ENCODE measurements at places on chromosomes 1 and 21.

DNA sequence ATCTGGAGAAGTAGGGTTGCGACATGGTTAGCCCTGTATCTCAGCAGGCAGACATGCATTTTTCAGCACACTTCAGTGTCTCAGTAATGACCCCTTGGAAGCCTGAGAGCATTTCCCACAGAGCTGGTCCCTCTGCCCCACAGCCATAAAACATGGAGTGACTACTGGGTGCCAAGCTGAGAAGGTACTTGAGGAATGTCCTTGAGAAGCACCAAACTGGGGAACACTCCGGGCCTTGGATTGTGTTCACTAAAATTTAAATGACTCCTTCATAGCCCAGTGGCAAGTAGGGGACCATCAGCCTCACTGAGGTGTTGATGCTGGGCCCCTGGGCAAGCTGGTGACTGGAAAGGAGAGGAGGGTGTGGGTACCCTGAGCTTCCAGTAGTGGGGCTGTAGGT is 54.7 kb downstream of the KCNJ6 start:
- DNase-seq: no peak

GRCh38 chr1:10939654-10940450 is 72.6 kb upstream of the TARDBP start:
- DNase-seq: no peak

- no peak for DNase-seq
These were observed 11.2 kb downstream of the AGO1 start for GRCh38 chr1:35894183-35894582.

GRCh38 chr1:244653439-244654107 is 647 bp downstream of the DESI2 start:
- peak; percentile 34 for DNase-seq

- DNase-seq: no peak
These were observed 14.6 kb upstream of the C1orf159 start for GRCh38 chr1:1130206-1131120.

- no peak for DNase-seq
These were observed 98.0 kb upstream of the CDC42BPA start for GRCh38 chr1:227416156-227416830.

- no peak for DNase-seq
These were observed 67.3 kb downstream of the RHOU start for GRCh38 chr1:228802386-228803220.

GRCh38 chr1:7434566-7434965 is 336.5 kb upstream of the VAMP3 start:
- no peak for DNase-seq

- DNase-seq: no peak
These were observed 61.1 kb downstream of the GFI1 start for GRCh38 chr1:92425617-92426016.

DNA sequence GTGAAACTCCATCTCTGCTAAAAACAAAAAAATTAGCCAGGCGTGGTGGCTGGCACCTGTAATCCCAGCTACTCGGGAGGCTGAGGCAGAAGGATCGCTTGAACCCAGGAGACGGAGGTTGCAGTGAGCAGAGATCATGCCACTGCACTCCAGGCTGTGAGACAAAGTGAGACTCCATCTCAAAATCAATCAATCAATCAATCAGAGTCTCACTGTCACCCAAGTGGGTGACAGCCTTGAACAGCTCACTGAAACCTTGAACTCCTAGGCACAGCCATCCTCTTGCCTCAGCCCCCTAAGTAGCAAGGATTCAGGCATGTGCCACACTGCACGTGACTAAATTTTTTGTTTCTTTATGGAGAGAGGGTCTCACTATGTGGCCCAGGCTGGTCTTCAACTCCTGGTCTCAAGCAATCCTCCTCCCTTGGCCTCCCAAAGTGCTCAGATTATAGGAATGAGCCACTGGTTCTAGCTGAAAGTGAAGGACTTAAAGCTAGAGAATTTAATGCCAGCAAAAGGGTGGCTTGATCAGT is 44.4 kb downstream of the GNB1 start:
- no peak for DNase-seq

DNA sequence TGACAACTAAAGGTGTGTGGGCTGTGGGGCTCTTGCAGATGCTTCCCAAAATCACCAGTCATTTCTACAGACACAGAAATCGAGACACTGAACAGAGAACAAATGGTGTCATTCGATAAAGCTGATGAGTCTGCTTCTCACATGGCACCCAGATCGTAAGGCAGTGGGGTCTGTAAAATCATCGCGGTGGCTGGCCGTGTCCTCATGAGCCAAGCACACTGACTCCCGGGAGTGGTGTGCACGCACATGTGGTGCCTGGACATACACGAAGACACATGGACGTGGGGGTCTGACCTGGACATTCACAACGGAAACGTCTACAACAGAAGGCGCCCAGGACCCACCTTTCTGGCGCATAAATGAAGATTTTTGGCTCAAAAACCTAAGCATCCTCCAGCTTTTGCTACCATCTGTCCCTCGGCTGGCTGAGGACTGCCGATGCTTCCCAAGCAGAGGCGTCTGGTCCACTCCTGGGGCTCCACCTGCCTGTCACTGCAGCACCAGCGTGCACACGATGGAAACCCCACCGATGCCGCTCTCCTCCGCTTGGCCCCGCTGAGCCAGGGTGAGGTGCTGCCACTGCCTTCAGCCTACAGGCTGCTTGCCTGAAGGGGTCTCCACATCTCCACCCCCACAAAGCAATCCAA is 6.8 kb downstream of the SMIM1 start:
- no peak for DNase-seq

DNA sequence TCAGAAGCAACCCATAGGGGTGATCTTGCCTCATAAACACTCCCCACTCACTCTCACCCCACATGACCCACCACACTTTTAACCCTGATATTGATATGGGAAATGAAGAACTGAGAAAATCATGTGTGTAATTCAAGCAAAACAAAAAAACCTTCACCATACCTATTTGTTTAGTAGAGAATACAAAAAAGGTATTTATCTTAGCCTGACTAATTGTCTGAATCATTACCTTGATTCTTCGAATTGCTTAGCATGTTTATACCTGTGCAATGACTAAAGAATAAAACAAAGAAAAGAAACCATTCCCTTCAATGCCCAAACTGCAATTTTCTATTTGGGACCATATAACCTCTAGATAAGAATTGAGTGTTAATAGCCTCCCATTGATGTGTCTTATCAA is 1.8 kb downstream of the CLDN17 start:
- DNase-seq: no peak

GRCh38 chr1:76291737-76292136 is 217.2 kb downstream of the ST6GALNAC3 start:
- DNase-seq: no peak

DNA sequence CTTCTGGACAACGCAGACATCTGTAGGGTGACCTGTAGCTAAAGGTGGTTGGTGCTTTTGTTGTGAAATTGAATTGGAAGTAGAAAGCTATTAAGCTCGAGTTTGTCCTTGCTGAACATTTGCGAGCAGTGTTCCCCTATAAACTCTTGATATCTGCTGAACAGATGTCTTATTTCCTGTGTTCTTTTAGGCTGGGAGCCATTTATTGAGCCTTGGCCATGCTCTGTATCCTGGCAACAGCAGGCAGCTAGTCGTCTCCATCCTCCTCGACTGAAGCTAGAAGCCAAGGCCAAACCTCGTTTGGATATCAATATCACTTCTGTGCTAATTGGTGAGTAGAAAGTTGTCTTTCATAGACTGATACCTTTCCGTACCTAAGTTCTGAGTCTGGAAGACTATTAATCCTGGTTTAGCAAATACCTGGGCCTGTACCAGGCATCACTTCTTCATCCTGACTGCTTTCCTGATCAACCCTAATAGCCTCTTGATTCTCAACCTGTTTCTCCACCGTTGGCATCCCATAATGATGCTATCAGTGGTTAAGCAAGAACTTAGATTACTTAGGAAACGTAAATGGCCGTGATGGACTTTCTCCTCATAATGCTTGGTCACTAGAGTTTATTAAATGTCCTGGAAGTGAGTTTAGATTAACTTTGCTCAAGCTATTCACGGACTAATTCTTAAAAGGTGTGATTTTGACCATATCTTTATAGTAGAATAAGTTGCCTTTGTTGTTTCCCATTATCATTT is 103.4 kb downstream of the VPS13D start:
- DNase-seq: no peak

DNA sequence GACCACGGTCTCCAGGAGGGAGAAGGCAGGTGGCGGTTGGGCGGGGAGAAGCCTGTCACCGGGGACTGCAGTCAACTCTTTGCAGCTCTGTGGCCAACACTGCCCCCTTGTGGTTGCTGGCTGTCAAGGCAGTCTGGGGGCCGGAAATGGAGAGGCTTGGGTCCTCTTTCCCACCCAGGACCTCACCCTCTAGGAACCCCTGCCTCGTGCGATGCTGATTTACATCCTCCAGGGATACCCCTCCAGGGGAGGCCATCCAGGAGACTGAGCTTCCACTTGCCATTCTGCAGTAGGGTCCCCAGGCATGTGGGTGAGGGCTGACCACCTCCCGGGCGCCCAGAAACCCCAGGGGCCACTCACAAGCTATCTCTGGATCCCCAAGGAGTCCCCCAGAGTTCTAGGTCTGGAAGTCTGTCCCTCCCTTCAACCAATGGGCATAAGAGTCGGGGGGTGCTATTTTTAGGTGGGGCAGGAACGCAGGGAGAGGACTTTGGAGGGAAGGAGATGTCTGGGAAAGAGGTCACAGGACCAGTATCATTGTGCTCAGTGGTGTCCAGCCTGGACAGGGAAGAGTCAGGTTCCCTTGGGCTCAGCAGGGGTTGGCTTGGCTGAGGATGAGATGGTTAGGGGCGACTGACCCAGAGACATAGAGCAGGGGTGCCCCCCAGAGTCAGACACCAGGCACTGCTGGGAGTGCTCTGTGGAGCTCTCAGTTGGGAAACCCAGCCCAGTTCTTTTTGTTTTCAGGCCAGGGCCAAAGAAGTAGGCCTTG is 7.1 kb upstream of the GPR61 start:
- DNase-seq: peak; percentile 96

DNA sequence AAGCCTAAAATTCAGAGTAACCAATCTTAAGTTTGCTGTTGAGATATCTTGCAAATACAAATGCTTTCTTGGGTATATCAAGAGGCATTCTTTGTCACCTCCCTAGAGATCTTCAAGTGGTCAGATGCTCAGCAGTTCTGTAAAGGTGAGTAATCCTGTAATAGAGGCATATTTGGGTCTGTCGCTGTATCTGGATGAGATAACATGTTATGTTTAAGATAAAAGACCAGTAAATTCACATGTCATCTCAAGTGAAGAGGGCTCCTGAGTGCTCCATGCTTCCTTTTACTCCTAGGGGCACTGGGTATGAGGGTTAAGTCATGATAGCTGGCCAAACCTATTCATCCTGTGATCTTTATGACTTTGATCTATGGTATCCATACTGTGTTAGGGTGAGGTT is 7.5 kb downstream of the CR2 start:
- DNase-seq: no peak

DNA sequence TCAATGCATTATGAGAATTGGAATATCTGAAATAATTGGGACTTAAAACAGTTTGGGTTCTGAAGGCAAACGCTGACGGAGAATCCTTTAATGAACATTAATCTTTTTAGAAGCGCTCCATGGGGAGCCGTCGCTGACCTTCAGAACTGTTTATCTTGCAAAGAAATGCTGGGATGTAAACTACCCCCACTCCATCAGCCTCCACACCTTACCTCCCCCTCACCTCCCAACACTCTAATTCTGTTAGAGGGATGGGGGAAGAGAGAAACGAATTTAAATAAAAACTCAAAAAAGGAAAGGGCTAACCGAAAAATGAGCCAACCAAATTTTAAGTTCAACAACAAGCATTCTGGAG is 44.1 kb upstream of the DNAJC6 start:
- DNase-seq: no peak

GRCh38 chr1:30757352-30758120 is at the start of gene LAPTM5:
Gene LAPTM5 (minus strand): TSS chr1:30757774. CDS start chr1:30757745, 29 bp downstream.
- no peak for DNase-seq

DNA sequence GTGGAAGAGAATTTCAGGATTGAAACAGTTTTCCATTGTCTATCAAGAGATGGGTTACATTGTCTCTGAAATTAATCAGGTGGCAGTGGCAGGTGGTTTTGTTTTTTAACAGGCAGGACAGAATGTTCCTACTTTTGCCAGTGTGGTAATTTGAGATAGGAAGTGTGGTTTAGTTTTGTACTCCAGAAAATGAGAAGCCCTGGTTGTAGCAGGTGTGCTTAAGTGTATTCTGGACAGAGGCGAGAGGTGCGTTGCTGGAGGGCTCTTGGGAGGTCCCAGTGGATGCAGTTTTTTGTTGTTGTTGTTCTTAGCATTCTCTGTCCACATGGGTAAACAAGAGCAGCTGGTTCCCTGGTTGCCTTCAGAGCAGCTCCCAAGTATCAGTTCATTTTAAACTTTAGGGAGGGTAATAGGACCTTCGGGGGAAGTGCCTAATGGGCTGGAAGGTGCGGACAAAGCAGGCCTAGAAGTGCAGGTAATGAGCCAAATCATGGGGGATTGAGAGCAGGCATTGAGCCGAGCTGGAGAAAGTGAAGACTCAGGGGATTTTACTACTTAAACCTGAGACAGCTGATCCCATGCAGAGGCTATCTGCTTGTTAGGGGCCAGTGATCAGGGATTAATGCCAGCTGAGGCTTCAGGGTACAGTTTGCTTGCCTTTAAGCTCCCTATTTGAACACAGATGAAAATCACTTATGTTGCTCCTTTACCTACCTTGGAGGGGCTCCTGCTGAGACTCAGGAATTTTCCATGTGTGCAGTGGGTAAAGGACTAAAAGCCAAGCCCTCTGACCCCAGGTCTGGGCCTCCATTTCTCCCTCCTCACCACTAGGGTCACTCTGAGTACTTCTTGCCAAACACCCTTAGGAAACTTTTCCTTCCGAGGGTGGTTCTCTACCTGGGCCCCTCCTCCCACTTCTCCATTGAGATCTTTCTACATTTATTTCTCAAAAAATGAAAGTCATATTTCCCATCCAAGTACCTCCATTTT is 6.1 kb downstream of the PFKFB2 start:
- DNase-seq: peak; percentile 24

GRCh38 chr1:27049100-27049499 is 36.5 kb upstream of the TENT5B start:
- no peak for DNase-seq

GRCh38 chr21:34204481-34205439 is 131.4 kb downstream of the MRPS6 start:
- no peak for DNase-seq

- DNase-seq: no peak
These were observed 44.6 kb downstream of the HMGB4 start for GRCh38 chr1:33908324-33908956.

GRCh38 chr1:109980324-109981003 is 4.1 kb upstream of the AHCYL1 start:
- peak; percentile 53 for DNase-seq

DNA sequence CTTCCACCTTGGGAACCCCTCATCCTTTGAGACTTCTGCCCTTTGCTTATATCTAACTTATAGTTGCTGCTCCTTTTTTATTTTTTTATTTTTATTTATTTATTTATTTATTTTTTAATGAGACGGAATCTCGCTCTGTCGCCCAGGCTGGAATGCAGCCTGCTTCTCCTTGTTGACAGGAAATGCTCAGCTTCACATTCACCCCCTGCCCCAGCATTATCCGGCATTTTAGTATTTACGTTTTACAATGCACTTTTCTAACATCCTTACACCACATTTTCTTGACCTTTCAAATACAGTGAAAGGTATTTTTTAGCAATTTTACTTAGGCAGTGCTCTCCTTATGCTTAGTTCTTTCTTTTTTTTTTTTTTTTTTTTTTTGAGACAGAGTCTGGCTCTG is 14.9 kb downstream of the CXADR start:
- no peak for DNase-seq

Measured in WTC11 (cell line).